Activated CD4-positive, alpha-beta T cell treated with anti-CD3 and anti-CD28 coated beads for 4 hours (primary cell): ENCODE measurements at places on chromosomes 16 and 17.

DNA sequence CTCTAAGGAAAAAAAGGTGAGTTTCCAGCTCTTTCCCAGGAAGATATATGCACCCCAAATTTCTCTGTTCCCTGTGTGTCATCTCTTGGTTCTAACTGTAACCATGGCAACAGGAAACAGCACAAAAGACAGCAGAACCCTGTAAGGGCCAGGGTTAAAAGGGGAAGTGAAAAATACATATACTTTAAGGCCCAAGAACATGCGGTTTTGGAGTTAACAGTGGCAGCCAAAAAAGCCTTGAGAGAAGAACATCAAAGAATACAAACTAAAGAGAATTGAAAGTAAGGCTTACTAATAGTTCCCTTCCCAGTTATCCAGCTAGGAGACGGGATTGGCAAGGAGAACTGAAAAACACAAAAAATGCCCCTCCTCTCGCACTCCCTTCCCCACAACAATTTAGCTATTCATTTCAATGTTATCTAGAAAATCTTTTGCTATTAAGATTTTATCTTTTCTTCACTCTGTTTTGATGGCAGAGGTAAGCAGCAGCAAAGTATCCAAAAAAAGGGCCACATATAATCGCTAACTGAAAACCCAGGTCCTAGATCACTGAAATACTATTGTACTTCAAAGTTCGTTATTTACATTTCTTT, 1.5 kb downstream of the SPOP start:
- DNase-seq, result no peak

- DNase-seq, result no peak
These were observed 41.6 kb upstream of the GCSH start for GRCh38 chr16:81137754-81138153.

DNA sequence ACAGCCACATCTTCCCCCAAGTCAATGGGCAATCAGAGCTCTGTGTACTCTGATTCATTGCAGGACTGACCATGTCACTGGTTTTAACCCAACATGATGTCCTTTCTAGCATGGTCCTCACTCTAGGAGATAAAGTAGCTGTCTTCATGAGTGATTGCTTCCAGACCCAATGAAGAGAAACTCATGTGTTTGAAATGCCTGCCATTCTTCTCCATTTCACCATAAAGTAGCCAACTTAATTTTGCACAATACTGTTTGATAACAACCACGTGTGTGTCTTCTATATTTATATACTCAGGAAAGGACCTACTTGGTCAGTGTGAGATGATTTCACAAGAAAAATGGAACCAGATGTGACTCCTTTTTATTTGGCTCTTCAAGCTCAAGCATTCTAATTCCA, 172.5 kb downstream of the AXIN2 start:
- DNase-seq, result no peak

DNA sequence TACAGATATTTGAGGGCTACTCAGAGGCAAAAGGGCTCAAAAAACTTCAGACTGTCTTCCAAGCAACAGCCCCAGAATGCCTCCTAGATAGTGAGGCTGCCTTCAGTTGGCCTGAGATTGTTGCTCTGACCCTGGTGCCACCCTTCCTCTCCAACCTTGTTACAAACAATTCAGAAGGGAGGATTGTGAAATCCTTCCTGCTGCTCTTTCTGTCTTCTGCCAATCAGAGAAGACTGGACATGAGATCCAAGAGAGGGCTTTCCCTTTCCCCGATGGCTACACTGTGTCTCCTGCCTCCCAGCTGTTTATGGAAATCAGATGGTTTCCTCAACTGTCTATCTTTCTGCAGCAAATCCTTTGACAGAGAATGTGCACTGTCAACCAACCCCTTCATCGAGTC, 419.9 kb downstream of the CDH13 start:
- no peak for DNase-seq

DNA sequence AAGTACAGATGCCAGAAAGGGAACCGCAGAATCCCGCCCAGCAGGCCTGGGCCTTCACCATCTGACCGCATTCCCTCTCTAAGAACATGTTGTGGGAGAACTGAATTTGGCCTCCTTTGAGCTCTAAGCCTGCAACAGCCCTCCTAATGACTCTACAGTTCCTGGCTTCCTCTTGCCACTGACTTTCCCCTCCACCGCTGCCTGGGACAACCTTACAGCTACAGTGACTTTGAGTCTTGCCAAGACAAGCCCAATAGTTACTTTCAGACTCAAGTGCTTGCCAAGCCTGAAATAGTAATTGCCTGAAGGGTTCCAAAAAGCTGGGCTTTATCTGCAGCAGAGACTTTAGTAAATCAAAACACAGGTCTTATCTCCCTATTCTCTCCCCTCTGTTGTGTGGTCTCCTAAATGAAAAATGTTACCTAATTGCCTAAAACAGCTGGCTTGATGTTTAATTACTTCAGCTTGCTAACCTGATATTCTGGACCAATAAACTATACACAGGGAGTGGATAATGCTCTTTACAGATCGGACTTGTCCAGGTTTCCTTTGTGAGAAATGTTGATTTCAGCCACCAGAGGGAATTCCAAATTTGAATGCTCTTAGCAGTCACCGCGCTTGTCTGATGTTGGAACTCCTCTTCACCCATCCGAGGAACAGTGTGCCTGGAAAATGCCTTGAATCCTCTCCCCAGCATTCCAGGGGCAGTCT, 85.1 kb upstream of the TBX2 start:
- no peak for DNase-seq

DNA sequence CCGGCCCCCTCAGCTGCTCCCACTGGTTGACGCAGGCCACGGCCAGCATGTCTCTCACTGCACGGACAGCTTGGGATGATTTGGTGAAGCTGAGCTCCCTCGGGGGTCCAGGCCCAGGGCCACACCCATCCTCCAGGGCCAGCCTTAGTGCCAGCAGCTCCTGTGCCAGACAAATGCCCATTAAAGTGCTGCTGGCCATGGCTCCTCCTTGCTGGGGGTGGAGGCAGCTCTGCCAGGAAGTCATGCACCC, 2.5 kb downstream of the TRIM47 start:
- no peak for DNase-seq

DNA sequence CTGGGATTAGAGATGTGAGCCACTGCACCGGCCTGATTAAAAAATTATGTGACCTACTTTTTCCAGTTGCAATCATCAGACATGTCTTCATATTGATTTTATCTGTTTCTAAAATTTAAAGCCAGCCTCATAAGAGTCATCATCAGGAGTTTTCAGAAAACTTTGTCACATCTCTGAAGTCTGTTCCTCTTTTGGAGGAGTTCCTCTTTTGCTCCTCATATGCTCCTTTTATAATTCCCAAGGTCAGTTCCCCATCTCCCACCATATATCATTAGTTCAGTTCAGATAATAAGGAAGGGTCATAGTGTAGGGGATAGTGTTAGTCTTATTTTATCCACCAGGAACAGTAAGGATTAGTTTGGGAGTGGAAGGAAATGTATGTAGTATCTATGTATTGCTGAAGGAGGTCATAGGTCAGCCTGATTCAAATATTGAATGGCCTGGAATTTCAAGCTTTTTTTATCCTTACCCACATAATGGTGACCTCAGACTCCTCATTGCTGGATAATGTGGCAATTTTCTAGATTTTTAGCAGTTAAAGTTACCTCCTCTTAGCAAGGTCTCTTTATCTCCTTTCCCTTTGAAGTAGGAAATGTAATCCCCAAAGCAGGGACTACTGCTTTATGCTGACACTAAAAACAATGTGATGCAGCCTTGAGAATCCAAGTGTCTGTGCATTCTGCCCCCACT, 13.8 kb upstream of the DUSP14 start:
- DNase-seq, result no peak

GRCh38 chr16:81076566-81077075, 417 bp downstream of the C16orf46 start:
- DNase-seq, result peak; percentile 92

- DNase-seq, result no peak
These were observed 13.3 kb downstream of the AKTIP start for GRCh38 chr16:53489755-53490154.

DNA sequence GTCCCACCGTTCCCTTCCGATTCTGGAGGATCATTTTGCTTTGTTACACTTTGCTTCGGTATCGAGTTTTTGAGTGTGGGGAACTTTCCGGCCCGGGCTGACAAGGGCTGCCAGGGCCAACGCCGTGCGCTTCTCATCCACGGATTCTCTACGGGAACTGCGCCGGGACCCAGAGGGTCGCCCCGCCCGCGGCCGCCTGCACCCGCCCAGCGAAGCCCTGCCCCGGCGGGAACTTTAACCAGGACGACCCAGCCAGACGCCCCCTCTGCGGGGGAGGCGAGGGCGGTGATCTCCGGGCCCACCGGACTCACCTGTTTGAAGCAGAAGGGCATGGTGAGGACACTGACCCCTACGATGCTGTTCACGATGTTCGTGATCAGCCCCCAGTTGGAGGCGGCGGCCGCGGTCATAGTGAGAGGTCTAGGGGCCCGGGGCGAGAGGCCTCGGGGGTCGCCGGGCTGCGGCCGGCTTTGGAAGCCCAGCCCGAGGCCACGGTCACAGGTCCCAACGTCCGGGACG, 536 bp downstream of the SLC38A10 start:
- no peak for DNase-seq
